ENCODE measurements at places on chromosomes 3 and 15.

DNA sequence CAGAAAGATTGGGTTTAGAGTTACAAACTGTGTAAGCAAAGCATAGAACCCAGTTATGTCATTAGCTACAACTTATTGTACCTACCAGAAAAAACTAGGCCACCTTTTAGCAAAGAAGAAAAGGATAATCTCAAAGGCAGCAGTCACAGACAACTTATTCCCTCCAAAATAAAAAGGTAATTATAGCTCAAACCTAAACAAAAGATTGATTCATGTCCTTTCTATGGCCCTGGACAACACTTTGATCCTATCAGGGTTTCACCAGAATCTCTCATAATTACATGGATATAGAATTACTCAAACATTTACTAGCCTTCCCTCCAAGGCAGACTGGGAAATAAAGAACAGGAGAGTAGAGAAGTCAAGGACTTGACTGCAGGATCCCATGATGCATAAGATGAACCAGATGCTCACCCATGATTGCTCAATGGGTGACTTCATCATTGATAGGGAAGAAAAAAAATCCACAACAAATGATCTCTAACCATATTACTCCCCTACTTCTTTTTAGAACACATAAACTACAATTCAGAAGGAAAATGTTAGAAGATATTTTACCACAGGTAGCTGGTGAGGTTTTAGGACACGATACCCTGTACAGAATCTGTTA, 17.4 kb downstream of the DET1 start:
- DNase-seq = no peak

GRCh38 chr3:42526616-42527367, 24.3 kb downstream of the VIPR1 start:
- DNase-seq = no peak

- no peak for DNase-seq
Measured at GRCh38 chr15:88896333-88897033, 1.1 kb upstream of the HAPLN3 start.

DNA sequence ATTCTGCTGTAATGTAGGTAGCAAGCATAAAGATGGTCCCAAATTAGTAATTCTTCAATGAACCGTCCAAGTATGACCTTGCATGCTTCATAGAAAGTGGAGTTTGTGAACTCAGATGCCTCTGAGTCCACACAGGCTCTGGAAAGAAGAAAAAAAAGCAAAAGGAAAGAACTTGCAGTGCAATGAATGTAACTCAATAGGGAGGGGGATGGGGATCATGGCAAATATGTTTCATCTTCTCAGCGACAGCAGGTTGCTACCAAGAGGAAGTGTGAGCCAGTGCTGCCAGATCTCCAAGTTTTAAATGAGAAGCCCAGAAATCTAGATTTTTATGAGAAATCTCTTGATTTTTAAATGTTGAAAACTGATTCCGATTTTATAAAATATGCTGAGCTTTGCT, 50.3 kb downstream of the IL20RB start:
- DNase-seq = no peak

GRCh38 chr3:70006089-70006488, 6.6 kb downstream of the SAMMSON start:
- DNase-seq = no peak

- DNase-seq = no peak
Measured at GRCh38 chr3:34159613-34160420, 361.4 kb downstream of the PDCD6IP start.

GRCh38 chr15:78929536-78930264, 15.1 kb downstream of the CTSH start:
- no peak for DNase-seq

- DNase-seq = no peak
Measured at GRCh38 chr3:180180795-180181194, 144.1 kb upstream of the PEX5L start.

DNA sequence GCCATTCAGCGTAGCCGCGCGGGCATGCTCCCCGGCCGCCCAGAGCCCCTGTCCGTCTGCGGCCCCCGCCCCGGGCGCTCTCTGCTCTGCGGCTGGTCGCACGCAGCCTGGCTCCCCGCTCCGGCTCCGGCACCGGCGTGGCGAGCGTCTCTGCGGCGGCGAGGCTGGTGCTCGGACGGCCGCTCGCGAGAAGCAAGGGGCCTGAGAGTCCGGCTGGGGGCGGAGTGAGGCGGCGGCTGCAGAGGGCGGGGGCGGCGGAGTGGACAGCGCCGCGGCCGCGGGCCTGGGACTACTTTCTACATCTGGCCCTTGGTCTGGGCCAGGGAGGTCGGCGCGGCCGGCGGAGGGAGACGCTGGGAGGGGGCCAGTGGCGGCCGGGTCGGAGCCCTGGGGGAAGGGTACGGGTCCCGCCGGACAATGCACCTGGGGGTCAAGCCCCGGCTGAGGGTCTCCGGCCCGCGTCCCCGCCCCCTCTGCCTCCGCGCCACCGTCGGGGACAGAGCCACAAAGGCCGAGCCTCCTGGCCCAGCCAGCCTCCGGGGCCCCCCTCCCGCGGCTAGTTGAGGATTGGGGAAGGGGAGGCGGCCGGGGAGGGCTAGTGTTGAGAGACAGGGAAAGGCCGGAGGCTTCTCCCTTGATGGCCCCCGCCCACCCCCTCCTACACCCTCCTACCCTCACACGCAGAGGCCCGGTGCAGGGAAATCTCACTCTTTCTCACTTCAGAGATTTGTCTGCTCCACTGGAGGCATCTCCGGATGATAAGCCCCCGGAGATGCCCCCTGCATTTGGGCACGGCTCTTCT, at the start of gene PRTG:
Gene PRTG, minus strand, starts transcription at position 226 of the 802 bp plus-strand sequence. Its CDS starts 221 bp downstream, at position 5.
- DNase-seq = no peak

- no peak for DNase-seq
Measured at GRCh38 chr3:42162462-42162861, 71.3 kb downstream of the TRAK1 start.

DNA sequence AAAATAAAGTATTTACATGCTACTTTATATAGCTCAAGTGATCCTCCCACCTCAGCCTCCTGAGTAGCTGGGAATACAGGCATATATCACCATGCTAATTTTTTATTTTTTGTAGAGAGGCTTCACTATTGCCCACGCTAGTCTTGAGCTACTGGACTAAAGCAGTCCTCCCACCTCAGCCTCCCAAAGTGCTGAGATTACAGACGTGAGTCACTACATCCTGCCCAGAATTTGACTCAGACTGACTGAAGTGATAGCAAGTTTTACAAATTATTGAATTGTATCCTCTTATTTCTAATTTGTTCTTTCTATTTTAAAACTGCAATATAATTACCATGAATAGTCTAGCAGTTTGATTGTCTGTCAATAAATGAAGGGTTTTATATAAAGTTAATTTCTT, 210.3 kb upstream of the CGNL1 start:
- DNase-seq = no peak

- DNase-seq = no peak
Measured at GRCh38 chr3:108406661-108407206, 103.7 kb downstream of the MYH15 start.

GRCh38 chr3:115487968-115488367, 135.3 kb upstream of the GAP43 start:
- DNase-seq = no peak

GRCh38 chr3:102183623-102184022, 251.2 kb upstream of the ZPLD1 start:
- DNase-seq = no peak

DNA sequence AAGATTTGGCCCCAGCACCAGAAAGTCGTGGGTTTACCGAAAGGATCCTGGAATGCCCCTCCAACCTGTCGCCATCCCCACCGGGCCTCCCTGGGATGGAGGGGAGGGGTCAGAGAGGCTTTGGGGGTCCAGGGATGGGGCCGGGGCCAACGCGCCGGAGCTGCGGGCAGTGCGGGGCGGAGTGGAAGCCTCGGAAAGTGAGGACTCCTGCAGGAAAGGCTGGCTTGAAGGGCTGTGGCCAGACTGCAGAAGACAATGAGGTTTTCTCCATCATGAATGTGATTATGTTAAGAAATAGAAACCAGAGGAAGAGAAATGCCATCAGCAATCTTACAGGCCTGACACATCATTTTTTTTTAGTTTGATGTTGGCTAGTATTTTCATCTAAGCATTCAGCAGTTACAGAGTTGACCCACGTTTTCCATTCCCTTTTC, 738 bp downstream of the YEATS2 start:
- DNase-seq = peak; percentile 9

DNA sequence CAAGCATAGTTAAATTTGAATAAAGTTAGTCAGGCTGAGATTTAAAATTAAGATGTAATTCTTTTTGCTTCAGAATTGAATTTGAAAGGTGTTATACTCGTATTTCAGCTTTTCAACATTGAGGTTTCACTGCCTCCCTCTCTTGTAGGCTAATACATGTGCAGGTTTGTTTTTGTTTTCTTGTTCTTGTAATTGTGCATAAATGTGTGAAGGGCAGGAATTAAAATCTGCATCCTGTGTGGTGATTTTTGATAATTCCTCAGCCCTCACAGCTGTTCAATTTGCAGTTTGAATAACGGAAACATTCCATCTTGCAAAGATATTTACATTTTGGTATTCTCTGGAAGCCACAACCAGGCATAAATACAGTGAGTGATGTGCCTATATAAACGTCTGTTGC, 24.9 kb upstream of the PLSCR1 start:
- DNase-seq = no peak

DNA sequence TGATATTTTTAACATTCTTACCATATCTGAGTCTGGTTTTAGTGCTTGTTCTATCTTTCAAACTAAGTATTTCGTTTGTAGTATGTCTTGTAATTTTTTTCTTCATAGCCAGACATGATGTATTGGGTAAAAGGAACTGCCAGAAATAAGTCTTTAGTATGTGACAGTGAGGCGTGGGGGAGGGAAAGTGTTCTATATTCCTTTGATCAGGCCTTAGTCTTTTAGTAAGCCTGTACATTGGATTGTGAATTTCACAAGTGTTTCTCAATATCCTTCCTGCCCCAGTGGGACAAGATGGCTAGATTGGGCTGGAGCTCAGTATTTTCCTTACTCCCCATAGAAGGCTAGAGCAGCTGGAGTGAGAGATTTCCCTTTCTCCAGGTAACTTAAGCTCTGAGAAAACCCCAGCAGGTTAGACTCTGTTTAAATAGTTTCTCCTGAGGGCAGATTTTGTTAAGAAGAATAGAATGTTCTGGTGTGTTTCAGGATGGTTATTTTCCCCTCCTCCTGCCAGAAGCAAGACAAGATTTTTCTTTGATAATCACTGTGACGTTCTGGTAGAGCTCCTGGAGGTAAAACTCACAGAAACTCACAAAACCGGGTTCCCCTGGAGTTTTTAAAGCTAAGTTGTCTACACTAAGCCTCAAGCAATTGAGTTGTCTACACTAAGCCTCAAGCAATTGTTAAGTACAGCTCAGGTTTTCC, 140.7 kb upstream of the ARPP21 start:
- DNase-seq = no peak

- DNase-seq = no peak
Measured at GRCh38 chr3:59573911-59574310, 524.1 kb upstream of the CFAP20DC start.

DNA sequence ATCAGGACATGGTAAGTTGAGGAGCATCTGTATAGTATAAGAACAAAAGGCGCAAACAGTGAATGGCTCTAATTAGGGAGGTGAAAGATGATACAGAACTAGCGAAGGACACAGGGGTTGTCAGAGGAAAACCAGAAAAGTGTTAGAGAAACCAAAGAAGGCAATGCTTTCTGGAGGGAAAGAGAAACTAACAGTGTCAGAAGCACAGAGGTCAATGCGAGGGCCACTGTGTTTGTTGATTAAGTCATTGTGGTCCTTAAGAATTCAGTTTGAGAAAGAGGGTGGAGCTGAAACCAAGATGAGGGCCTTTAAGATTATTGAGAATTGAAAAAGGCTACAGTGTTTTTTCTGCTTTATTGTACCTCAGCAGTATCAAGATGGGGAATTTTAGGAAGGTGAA, 28.8 kb downstream of the ATG7 start:
- DNase-seq = no peak

- DNase-seq = no peak
Measured at GRCh38 chr15:39869858-39870515, 50.1 kb downstream of the GPR176 start.

GRCh38 chr3:180531303-180532278, 70.4 kb upstream of the TTC14 start:
- DNase-seq = no peak

DNA sequence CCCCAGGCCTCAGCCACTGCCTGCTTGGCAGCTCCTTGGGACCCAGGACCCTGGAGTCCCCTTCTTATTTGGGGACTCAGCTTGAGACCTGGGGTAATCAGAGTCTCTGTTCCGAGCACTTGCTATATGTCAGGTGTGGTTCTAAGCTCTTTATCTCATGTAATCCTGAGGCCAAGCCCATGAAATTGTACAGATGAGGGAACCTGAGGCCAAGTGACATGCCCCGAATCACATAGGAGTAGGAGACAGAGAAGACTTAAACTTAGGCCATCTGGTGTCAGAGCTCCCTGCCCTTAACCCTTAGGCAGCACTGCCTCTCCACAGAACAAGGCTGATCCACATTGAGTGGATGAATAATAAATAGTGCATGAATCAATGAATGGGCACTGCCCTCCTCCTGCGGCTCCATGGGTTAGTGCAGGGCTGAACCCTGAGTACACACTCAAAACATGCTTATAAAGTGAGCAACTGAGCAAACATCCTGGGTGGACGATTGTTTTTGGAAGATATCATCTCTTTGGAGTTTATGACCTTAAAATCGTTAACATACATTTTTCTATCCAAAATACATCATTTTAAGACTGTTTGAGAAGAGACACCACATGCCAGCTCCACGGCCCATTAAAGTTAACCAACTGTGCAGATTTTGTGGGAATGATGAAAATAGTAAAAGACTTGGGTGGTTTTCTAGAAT, 33.2 kb upstream of the IQSEC1 start:
- DNase-seq = no peak

DNA sequence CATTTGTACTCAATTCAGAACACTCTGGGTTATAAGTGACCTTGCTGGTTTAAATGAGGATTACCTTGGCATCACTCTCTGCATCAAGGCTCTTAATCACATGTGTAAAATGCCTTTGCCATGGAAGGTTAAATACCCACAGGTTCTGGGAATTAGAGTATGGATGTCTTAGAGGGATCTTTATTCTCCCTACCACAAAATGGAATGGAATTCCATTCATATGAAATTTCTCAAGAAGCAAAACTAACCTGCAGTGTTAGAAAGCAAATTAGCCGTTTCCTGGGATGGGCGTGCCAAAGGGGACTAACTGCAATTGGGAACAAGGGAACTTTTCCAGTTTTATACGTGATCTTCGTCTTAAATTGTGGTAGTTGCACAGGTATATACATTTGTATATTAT, 39.8 kb downstream of the TBL1XR1 start:
- no peak for DNase-seq

DNA sequence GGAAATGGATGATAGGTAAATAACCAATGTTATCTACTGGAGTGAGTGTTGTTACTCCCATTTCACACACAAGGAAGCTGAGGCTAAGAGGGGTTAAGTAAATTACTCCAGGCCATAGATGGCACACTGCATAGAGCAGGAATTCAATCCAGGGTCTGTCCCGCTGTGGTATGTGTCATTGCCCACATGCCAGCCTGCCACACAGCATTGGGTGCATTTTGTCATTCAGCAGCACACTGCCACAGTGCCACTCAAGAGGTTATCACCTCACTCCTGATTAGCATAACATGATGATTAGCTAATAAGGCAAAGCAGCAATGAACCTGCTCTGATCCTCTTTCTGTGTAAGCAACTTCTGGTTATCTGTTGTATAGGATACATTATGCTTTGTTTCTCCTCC, 157.4 kb upstream of the CTNNB1 start:
- no peak for DNase-seq
